ENCODE measurements at places on chromosomes 6 and 20. TPM values are rescaled to one million over a fixed set of nuclear protein-coding genes. Genes with fewer than 3 reads are reported as not detected.

Gene RSPH3
- 15.1 TPM for polyA plus RNA-seq

Gene OLIG3
- polyA plus RNA-seq = not detected

Gene PKIB
- 0.40 TPM for polyA plus RNA-seq

Gene POM121L2
- not detected for polyA plus RNA-seq

Gene PKIG
- 46.0 TPM for polyA plus RNA-seq

Gene EYA4
- polyA plus RNA-seq = not detected

Gene SCRT2
- not detected for polyA plus RNA-seq

Gene LEMD2
- polyA plus RNA-seq = 21.5 TPM

Gene CLDN20
- polyA plus RNA-seq = not detected

Gene NKX2-2
- not detected for polyA plus RNA-seq

Gene TBC1D32
- polyA plus RNA-seq = 4.7 TPM

Gene PRDM13
- not detected for polyA plus RNA-seq
